Stimulated activated CD8-positive, alpha-beta memory T cell treated with anti-CD3 and anti-CD28 coated beads, Interleukin-7, amount 100 ng/mL, for 1 hour (primary cell): ENCODE measurements at places on chromosomes 4 and X.

DNA sequence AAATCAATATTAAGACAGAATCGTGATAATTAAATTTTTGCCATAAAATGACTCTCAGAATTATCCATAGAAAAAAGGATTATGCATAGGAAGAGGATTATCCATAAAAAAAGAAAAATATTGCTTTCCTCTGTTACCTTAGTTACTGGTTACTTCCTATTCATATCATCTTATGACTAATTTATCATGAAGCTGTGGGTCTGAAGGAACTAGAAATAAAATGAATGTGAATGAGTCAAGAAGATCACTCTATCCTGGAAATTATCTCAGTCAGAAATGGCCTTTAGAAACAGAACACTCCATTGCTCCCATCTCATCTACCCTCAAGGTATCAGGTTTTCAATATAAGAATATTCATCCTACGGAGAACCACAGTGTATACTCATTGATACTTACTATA, 19.4 kb downstream of the RPS6KA6 start:
- no peak for DNase-seq

- no peak for DNase-seq
These were observed 8.2 kb downstream of the ATP5ME start for GRCh38 chr4:665751-666435.

- no peak for DNase-seq
These were observed 18.5 kb downstream of the OTUD5 start for GRCh38 chrX:48938721-48939425.

- DNase-seq, result no peak
These were observed 20.5 kb downstream of the SLC25A5 start for GRCh38 chrX:119488749-119489148.
